ENCODE measurements at places on chromosomes 7 and 10.
A peak's percentile ranks its signal among the peaks of the same experiment; 100 is the strongest.

DNA sequence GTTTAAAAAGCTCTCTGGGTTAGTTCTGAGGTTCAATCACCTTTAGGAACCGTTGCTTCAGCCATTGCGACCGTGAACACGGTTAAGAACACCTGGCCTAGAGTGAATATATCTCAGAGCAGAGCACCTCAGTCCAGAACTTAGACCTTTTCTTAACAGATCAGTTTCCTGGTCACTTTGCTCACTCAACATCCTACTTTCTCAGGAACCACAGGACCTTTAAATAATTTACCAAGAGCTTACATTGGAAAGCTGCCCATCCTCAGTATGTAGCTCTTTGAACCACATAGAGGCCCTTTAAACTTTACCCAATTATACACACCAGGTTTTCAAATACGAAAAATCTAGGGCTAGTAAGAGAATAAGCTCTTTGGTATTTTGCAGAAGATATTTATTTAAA lies 153.2 kb downstream of the NRBF2 start:
- DNase-seq, result no peak

GRCh38 chr7:156334636-156335035 lies 305.9 kb upstream of the RNF32 start:
- DNase-seq, result no peak

DNA sequence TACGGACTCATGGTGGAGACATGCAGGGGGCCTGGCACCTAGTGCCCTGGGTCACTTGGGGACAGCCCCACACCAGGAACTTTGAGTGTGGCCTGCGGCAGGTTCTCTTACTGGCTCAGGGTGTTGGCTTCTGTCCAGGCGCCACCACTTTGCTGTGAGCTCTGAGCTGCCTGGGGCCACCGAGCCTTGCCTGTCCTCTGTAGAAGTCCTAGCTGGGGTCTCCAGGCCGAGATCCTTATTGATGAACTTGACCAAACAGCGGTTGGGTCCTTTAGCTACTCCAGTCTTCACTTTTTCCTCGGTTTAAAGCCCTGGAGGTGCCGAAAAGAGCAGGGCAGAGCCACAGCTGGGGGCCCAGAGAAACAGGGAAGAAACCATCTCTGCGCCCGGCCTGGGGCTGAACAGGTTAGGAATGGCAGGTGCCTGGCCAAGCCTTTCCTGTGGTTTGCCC lies 41.3 kb downstream of the ZNF467 start:
- no peak for DNase-seq

GRCh38 chr10:120984221-120984620 lies 133.1 kb downstream of the WDR11 start:
- DNase-seq, result no peak

DNA sequence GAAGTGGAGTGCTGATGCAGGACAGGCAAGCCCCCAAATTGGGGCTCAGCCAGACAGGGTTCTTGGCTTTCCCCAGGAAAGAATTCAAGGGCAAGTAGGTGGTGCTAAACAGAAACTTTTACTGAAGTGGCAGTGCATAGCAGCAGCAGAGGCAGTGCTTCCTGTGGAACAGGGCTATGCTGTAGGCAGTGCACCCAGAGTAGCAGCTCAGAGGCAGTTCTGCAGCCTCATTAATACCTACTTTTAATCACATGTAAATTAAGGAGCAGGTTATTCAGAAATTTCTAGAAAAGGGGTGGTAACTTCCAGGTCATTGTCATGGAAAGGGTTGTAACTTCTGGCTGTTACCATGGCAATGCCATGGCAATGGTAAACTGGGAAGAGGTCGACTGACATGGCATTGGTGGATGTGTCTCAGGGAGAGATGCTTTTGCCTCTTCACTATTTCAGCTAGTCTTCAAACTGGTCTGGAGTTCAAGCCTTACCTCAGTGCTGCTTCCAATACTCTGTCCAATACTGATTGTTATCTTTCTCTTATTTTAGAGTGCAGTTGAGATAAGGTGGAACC lies 29.2 kb downstream of the PRSS58 start:
- DNase-seq, result no peak

DNA sequence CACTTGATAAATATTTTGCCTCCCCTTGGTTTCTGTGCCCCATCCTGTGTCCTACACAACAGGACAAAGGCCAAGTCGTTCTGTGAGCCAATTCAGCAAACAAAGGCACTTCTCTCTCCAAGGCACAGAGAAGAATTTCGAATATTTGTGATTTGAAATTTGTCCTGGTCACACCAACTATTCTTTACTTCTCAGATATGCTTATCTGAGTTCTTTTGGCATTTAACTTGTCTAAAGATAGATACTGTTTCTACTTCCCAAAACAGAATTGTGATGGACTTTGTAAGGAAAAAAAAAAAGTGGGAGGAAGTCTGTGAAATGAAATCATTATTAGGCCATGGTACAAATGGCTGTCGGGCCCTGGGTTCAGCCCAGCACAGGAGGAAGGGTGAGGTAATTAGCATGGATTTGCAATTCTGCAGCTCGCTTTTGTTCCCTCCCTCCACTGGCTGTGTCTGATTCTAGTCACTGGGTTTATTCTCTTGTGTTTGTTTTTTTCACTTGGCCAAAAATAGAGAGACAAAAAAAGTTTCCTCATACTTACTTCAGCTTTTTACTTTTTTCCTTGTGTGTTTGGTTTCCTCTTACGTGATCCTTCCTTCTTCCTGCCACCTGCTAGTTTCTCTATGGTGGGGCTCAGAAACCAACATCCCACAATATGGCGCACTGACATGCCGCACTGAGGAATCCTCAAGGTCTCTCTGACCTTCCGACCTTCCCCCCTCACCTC lies 108.2 kb upstream of the MKLN1 start:
- DNase-seq, result no peak

DNA sequence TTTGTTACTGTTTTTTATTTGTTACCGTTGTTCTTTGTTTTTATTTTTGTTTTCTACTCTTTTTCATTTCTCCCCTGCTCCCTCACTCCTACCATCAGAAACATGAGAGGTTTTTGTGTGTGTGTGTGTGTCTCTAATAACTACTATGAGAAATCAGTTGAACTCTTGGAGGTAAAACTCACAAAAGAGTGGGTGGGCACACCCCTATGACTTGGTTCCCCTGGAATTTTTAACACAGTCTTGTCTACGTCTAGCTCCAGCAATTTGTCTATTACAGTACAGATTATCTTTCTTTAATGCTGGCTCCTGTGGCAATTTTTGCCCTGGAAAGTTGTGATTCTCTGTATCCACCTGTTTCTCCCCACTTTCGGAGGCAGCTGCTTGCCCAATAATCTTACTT lies 56.2 kb downstream of the AOAH start:
- no peak for DNase-seq

GRCh38 chr10:90985321-90985933 lies 64.5 kb upstream of the ANKRD1 start:
- no peak for DNase-seq

GRCh38 chr10:71952745-71953144 lies 11.4 kb upstream of the CHST3 start:
- no peak for DNase-seq

DNA sequence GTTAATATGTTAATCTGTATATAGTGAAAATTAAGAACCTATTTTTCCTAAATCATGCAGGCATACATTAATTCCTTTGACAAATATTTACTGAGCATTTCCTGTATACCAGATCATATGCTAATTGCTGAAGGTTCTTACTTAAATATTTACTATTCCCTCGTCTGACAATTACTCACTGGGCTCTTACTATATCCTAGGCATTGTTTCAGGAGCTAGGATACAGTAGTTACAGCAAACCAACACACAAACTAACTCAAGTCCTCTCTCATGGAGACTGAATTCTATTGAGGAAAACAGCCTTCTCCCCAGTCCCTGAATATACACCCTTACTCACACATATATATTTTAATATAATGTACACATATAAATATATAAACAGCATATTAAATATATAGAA lies 786.0 kb downstream of the NRG3 start:
- DNase-seq, result no peak

DNA sequence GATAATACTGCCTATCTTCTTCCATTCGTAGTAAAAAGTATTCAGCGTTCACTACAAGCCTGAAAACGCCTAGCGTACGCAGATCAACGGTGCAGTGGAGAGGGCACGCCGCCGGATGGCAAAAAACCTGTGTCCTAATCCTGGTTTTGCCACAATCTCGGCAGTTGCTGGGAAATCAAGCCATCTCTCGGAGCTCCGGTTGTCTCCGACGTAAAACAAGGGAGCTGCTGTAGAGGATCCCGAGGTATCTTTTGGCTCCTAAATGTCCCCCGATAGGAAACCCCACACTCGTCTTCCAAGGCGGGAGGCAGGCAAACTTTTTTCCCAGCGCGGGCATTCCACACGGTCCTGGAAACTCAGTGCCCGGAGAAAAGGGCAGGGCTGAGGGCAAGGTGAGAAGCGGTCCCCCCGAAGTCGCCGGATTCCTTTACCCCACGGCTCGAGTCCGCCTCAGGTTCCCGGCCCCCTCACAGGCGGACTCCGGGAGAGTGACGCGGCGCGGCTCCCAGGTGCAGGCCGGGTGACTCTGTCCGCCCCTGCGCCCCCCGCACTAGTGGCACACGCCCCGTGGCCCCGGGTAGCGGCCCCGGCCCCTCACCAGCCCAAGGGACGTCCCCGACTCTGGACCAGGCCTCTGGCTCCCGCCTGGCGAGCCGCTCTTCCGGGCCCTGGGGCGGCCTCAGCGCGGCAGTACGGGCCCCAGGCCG lies 649 bp downstream of the IDE start:
- DNase-seq, result no peak

DNA sequence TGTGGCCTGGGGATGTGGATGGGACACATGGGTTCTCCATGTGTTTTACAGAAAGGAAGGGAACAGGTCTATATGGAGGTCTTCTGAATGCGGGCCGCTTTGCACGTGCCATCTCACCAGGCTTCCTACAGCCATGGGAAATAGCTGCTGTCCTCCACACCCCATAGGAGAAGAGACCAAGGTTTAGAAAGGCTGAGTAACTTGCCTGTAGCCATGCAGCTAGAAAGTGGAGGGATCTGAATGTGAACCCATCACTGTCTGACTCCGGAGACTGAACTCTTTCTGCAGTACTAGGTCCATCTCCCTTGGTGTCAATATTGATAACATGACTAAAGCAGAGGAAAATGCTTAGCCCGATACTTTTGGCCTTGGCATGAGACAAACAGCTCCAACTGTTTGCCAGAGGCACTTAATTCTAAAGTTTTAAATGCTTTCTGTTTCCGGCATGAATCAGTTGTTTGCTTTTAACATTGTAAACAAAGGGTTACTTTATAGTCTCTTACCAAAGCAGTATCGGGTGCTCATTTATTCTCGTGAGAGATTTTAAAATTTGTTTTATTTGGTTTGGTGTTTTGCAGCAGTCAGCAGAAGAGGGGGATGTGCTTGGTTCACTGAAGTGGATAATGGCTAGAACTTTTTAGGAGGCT lies 64.8 kb upstream of the LOXL4 start:
- DNase-seq, result no peak

- DNase-seq, result peak; percentile 56
These were observed 790.8 kb upstream of the KCND2 start for GRCh38 chr7:119482209-119482608.

DNA sequence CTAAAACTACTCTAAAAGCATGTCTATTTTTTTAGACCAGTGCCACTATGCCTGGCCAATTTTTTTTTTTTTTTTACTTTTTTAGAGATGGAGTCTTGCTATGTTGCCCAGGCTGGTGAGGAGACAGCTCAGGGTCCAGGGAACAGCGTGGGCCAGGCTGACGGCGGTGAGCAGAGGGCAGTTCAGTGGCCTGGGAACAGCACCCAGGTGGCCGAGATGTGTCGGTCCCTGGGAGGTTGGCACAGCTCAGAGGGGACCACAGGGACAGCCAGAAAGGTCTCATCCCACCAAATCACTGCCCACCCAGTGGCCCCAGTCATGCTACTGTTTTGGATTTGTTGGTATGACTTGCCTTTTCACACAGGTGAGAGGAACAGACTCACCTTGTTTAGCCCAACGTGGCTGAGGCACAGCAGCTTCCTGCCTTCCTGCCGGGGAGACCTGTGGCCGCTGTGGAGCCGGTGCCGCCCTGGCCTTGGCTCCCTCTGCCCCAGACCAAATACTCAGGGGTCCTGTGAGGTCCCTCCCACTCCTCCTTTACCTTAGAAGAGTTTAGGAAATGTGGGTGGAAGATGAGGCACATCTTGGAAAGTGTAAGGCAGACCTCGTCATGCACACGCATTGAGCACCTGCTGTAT lies 109.6 kb downstream of the PTPRE start:
- no peak for DNase-seq

DNA sequence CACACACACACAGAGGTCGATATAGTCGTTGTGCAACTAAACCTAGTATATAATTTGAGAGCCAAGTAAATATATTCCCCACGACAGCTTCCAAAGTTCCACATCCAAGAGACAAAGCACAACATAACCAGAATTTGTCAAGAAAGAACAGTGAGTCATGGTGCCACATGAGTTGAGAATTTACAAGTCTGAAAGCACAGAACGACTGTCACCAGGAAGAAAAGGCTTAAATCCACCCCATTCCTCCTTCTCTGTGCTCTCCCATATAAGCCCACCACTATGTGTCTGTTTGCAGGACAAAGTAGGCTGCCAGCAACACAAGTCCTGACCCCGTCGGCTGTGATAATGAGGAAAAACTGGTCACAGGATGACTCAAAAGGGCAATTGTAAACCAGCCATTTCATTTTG lies 32.8 kb downstream of the GSAP start:
- no peak for DNase-seq

DNA sequence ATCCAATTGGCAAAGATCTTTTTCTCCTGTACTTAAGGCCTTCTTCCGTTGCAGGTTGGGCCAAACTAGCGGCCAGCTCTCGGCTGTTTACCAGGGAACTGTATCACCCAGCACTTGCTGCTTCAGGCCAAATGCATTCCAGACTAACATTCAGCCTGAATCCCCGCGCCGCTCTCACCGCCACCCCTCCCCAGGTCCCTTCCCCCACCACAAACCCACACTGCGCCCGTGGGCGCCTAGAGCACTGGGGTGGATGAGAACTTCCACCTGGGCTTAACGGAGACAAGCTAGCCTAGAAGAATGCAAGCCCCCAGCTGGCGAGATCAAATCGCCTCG lies 676 bp downstream of the TCAF1 start:
- DNase-seq, result no peak

Data from NCI-H524 treated with DMSO at 0.1 percent for 48 hours (cell line).